ENCODE measurements at places on chromosomes 7 and 10.

- no peak for DNase-seq
These were observed 11.7 kb upstream of the GPAM start for GRCh38 chr10:112195224-112195623.

GRCh38 chr7:30996883-30997282 is 33.1 kb downstream of the GHRHR start:
- DNase-seq: no peak

- no peak for DNase-seq
These were observed 52.0 kb downstream of the JAKMIP3 start for GRCh38 chr10:132117636-132118190.

GRCh38 chr10:71494980-71495381 is 98.3 kb downstream of the CDH23 start:
- no peak for DNase-seq

DNA sequence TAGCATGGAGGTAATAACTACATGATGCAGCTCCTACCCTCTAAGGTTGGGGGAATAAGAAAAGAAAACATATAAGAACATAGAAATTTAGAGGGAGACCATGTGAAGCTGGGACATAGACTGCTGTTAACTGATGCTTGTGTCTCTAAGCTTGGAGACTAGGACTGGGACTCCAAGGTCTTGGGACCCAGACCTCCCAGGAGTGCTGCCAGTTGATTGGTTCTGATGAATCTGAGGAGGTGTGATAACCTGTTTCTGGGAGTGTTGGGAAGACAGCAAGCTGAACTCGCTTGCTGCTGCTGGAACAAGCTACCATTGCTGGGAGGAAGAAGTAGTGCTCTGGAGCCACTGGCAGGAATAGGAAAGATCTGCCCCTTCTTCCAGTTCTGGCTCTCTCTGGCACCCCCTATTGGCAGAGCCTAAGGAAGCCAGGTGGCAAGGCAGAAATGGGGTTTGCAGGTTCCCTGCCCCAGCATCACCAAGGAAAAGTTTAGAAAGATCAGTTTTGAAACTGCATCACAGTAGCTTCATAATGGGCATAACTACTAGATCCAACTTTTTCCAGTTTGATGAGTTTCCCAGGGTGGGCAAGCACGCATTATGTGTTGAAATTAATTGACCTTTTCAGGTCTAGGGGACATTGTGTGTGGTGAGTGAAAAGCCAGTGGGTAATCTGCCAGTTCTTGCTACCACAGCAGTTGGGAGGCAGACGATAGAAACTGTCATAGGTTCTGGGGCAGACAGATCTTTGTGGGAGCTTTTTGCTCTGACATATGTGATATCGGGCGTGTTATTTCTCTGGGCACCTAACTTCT is 140.7 kb downstream of the SND1 start:
- peak; percentile 70 for DNase-seq

Measured in erythroblast (primary cell).